ENCODE measurements at places on chromosomes 13 and 19.
A peak's percentile ranks its signal among the peaks of the same experiment; 100 is the strongest.

DNA sequence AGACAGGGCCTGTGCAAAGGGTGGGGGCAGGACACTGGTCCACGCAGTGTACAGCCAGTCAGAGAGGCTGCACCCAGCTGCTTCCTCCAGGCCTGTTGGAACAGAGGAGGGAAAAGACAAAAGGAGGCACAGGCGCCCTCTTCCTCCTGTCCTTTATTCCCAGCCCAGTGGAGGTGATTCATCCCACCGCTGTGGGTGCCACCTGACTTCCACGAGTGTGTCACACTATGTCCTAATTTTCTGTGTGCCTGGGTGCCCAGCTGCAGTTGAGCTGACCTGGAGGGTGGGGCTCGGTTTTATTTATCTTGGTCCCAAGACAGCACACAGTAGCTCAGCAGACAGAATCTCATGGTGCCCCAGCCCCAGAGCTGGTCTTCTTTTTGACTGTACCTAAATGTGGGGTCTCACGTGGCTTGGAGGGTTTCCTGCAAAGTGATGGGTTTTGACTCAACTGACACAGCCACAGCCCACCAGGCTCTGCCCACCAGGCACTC lies 9.0 kb downstream of the EPS15L1 start:
- no peak for DNase-seq

- no peak for DNase-seq
Measured at GRCh38 chr13:21075379-21076249, 14.2 kb upstream of the LATS2 start.

DNA sequence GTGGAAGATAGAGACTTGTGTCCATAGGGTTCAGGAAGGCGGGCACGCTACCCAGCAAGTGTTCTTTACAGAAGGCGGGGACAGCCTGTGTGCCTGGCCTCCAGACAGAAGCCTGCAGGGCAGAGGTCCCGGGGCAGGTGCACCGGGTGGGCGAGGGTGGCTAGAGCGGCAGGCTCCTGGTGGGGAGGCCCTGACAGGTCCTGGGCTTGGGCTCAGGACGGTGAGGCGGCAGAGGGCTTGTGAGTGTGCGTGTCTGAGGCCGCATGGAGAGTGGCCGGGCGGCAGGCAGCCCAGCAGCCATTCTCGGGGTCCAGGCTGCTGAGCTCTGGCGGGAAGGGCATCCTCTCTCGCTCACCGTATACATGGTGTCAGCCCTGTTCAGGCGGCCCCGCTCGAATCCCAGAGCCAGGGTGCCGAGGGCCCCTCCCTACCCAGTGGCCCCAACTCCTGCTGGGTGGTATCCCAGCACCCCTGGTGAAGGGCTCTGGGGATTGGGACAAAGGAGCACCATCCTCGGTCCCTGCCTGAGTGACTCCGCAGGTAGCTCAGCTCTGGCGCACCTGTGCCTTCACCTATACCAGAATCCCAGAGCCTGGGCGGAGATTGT lies 3.0 kb upstream of the AMH start:
- DNase-seq: no peak

DNA sequence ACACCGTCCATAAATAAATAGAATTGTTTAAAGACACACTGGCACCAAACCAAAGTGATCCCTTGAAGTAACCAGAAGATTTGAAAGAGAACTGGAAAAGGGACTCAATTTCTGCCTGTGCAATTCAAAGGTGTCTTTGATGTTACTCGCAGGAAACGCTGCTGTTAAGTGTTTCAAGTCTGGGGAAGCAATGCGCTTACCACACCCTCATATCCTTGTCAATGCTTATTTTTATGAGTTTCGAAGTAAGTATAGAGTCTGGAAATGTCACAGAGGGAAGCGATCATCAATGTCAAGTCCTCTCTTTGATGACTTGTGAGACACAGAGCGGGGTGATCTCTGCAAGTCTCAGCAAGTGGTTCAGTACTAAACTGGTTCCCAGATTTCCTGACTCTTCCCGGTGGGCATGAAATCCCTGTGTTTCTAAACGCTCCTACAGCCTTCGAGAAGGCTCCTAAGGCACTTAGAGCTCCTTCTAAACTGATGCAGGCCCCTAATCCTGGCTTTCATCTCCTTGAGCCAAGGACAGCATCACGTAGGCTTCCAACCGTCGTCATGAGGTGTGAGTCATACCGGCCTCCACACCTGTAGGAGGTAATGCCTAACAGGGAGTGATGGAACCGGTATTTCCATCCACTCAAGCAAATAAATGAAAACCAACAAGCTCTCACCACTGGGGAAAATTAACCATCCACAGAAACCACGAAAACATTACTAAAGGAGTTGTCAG lies 22.8 kb downstream of the SYDE1 start:
- peak; percentile 64 for DNase-seq

DNA sequence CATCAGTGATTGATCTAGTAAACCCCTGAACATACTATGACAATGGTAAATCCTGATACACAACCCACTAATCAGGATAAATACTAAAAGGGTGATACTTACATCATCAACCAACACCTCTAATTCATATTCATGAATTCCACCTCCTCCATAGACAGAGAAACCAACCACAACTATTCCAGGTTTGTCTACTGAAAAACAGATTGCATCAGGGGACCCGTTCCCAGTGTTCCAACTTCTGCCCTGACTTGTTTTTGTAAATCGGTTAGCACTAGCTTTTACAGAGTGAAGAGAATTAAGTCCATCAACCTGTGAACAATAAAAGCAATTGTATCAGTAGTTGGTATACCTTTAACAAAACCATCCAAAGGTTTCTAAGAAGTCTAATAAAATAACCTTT lies 149.2 kb downstream of the MYCBP2 start:
- no peak for DNase-seq

GRCh38 chr13:76632401-76633044 lies 253.7 kb downstream of the KCTD12 start:
- no peak for DNase-seq

- DNase-seq: no peak
Measured at GRCh38 chr13:109610517-109610916, 175.9 kb downstream of the IRS2 start.

DNA sequence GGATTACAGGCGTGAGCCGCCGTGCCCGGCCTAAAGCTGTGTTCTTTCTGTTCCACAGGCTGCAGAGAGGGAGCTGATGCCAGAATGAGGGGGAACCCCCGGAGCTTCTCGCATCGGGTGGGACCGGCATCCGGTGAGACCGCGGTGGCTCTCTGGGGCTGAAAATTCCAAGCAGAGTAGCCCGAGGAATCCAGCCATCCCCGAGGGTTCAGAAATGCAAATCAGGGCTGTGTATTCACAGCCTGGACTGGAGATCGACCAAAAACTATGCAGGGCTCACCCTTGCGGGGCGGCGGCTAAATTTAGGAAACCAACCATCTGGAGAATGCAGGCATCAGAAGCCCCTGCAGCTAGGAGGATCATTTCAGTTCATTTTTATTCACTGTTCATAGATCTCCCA lies 99.2 kb downstream of the GNG7 start:
- DNase-seq: no peak

DNA sequence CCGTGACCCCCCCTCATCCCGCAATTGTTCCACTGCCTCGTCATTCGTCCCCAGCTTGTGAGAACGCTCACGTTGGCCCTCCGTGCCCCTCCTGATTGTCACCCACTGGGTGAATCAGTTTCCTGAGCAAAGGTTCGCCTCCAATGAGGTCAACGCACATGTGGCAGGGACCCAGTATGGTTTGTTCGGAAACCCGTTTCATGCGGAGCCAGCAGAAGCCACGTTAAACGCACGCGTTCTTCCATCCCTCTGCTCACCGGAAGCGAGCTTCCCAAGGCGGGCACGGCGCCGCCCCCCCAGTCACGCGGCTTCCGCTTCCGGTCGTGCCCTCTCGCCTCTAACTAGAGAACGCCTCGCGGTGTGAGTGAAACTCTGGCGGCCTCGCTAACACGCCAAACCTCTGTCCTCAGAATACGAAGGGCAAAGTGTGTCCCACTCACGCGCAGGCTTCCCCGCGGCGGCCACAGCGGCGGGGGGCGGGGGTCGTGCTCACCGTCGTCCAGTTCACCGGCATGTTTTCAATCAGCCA lies 18.0 kb upstream of the CFAP97D2 start:
- no peak for DNase-seq

GRCh38 chr13:73820285-73820684 lies 313.9 kb downstream of the KLF12 start:
- DNase-seq: no peak

- DNase-seq: no peak
Measured at GRCh38 chr19:1285737-1286360, at the start of gene EFNA2. Gene EFNA2, plus strand, starts transcription at chr19:1285873. Its CDS starts 296 bp downstream, at chr19:1286169.

- no peak for DNase-seq
Measured at GRCh38 chr13:28978574-28978973, 158.4 kb downstream of the MTUS2 start.

DNA sequence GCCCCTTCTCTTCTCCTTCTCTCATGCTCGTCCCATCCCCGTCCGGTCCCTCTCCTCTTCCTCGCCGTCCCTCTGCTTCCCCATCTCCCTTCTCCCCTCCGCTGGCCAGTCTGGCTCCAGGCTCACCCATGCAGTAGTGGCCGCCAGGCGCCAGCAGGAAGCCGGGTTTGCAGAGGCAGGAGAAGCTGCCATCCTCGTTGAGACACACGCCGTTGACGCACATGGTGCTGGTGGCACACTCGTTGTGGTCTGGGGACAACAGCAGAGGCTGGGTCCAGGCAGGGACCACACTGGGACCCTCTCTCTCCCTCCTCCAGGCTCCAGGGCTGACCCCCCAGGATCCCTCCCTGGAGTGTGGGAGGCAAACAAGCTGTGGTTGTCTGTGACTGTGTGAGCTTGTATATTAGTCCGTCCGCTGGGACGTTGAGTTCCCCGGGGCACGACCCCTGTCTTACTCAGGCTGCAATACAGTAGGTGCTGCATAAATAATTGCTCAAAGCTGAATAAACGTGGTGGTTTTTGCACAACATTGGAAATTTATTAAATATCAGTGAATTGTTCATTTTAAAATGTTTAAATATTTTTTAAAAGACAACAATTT lies 16.4 kb downstream of the FBN3 start:
- no peak for DNase-seq

- DNase-seq: no peak
Measured at GRCh38 chr13:24638096-24638495, 42.1 kb upstream of the ATP12A start.

All from LNCaP clone FGC (cell line).